Activated CD4-positive, CD25-positive, alpha-beta regulatory T cell (primary cell): ENCODE measurements at places on chromosomes 1 and 21.

DNA sequence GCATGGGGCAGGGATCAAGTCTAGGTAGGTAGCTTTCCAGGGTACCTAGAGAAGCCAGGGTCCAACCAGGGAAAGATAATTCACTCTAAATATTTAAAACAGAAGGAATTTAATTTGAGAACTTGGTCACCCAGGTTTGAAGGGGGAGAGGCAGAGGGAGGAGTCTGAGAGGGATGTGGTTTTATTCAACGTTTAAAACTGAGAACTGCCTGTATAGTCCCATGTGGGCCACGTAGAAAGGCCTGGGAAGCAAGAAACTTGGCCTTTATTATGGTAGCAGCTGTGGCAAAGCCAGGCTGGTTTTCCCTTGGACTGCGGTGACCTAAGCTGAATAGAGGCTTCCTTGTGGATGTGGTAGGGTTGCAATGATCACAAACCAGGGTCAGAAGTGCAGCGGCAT is 42.0 kb upstream of the DUSP10 start:
- no peak for DNase-seq

DNA sequence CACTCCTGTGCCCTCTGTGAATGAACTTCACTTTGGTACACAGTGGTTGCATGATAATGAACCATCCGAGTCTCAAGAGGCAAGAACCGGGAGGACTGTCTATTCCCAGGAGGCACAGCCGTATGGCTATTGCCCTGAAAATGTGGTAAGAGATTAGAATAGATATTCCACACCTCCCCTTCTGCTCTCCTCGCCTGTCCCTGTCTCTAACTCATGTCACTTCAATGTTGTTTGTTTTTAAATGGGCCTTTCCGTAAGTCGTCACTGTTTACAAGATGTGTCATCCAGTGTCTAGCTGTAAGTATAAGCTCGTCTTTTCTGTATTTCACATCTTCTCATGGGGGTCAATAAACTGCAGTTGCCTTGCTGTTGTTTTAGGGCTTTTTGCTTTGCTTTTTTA is 122.2 kb downstream of the PATJ start:
- no peak for DNase-seq

- DNase-seq: no peak
Measured at GRCh38 chr1:244326757-244327156, 125.0 kb downstream of the ADSS2 start.

- DNase-seq: no peak
Measured at GRCh38 chr1:41918450-41919043, at the start of gene HIVEP3. TSS of gene HIVEP3 (minus strand) at chr1:41918922.

DNA sequence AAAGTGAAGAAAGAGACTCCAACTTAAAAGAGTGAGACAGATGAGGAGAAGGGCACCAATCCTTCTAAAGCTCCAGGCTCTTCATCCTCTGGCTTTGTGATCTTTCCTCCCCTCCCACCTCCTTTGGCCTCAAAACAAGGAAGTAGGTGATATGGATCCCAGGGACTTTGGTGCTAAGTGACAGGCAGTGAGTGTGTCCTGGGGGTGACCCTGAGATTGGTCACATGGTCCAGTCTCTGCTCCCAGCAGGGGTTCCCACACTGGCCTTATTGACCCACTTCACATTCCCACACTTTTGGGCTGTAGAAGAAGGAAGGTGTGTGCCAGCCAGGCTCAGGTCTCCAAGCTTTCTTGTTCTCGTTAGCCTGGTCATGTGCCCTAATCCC is 401.2 kb upstream of the PROX1 start:
- DNase-seq: no peak

GRCh38 chr1:32361308-32361673 is 994 bp downstream of the FAM229A start:
- no peak for DNase-seq

DNA sequence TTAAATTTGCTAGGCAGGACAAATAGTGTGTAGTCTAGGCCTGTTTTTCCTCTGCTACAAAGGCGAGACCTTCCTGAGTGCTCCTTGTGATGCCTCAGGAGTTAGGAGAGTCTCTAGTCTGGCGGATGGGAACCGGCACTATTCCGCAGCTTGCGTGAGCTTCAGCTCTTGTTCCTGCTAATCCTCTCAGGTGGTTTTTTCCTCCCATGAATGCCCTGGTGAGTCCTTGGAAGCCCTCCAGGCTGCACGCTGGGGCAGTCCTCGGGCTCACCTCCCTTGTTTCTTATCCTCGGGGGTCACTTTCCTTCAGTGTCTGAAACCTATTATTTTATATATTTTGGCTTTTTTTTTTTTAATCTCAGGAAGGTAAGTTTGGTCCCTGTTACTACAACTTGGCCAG is 28.2 kb downstream of the UTS2 start:
- DNase-seq: no peak

DNA sequence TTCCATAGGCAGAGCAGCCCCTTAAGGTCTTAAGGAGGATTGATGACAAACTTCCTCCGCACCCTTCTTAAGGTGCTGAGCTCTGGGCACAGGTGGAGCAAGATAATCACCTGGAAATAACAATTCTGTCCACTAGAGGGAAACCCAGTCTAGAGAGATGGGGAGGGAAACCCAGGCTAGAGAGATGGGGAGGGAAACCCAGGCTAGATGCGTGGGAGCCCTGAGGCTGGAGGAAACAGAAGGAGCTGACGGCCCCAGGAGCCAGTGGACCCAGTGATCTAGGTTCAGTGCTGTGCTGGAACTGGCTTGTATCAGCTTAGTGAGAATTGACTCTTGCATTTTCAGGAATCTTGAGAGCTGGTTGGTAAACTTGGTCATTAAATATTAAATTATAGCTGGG is 17.8 kb upstream of the MYCL start:
- DNase-seq: no peak

DNA sequence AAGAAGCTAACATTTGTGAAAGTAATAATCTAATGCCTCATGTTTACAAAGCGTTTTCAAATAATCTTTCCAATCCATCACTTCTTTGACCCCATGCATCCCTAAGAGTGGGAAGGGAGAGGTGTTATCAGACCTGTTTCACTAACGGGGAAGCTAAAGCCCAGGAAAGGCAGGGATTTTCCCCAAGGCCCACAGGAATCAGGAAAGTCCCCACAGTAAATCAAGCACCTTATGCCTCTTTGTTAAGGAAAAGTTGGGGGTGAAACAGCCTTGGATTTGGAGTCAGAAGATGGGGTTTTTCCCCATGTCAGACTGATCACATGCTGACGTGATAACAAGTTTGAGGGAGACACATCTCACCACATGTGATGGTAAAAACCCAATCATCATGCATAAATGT is 20.0 kb upstream of the ANGPTL7 start:
- no peak for DNase-seq

GRCh38 chr1:165129568-165130164 is 226.8 kb downstream of the LMX1A start:
- DNase-seq: no peak

GRCh38 chr1:28974432-28974831 is 60.1 kb downstream of the EPB41 start:
- no peak for DNase-seq

GRCh38 chr1:78255383-78255782 is 209.6 kb downstream of the GIPC2 start:
- no peak for DNase-seq

DNA sequence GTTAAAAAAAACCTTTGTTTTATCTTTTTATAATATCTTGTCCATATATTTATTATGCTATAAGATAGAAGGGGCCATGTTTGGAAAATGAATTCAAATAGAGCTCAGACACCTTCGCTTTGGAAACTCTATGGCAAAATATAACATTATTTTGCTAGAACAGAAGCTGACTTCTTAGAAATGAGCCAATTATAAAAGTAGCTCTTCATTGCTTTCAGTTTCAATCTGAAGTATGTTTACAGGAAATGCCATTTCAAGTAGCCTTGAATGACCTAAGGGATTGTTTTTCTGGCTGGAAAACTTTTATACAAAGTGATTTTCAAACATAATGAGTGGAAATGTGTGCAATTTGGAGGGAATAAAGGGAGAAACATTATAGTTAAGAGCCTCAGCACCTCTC is 37.8 kb upstream of the GBP5 start:
- DNase-seq: no peak

GRCh38 chr1:156233426-156234127 is 8.4 kb upstream of the BGLAP start:
- no peak for DNase-seq

DNA sequence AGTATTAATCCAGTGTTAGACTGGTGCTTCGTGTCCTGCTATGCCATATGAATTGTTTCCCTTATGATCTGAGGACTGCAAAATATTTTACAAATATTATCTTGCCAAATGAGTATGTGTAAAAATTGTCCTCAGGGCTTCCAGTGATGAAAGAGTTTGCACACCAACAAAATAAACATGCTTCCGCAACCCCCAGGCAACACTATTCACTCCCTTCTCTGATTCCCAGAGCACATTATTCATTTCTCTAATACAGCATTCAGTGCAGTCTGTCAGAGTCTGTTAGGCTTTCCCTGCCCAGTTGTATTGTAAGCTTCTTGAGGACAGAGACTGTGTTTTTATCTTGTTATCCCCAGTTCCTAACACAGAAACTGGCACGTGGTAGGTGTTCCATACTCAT is 409.9 kb upstream of the C1orf87 start:
- no peak for DNase-seq

- no peak for DNase-seq
Measured at GRCh38 chr1:245209658-245210435, 55.1 kb downstream of the KIF26B start.

- DNase-seq: no peak
Measured at GRCh38 chr1:212737559-212737958, 37.9 kb upstream of the BATF3 start.

GRCh38 chr1:80367058-80367457 is 1360.5 kb upstream of the ADGRL4 start:
- DNase-seq: no peak

GRCh38 chr1:51253691-51254090 is 17.6 kb downstream of the RNF11 start:
- no peak for DNase-seq

- no peak for DNase-seq
Measured at GRCh38 chr1:87174724-87175245, 153.9 kb upstream of the LMO4 start.

- no peak for DNase-seq
Measured at GRCh38 chr1:28910379-28911115, 3.8 kb upstream of the EPB41 start.

DNA sequence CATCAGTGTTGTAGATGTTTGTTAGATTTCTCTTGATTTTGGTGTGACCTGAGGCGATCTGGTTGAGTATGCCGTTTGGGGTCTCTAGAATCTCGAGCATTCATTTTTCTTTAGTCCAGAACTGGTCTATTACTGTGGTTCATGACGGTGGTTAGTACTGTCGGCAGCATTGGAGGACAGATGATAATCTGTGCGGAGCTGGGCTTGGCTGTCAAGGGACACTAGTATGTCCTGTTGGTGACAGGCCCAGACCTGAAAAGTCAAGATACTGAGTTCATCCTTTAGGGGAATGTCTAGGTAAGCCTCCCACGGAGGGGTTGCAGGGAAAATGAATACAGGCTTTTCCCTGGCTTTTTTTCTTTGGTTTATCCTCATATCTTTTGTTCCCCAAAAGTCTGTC is 59.8 kb downstream of the PEX14 start:
- DNase-seq: no peak

GRCh38 chr1:112894561-112895011 is 61.4 kb downstream of the SLC16A1 start:
- DNase-seq: no peak

GRCh38 chr1:26922431-26922729 is 837 bp downstream of the NUDC start:
- DNase-seq: no peak

- no peak for DNase-seq
Measured at GRCh38 chr1:26483980-26484379, 11.7 kb downstream of the HMGN2 start.

DNA sequence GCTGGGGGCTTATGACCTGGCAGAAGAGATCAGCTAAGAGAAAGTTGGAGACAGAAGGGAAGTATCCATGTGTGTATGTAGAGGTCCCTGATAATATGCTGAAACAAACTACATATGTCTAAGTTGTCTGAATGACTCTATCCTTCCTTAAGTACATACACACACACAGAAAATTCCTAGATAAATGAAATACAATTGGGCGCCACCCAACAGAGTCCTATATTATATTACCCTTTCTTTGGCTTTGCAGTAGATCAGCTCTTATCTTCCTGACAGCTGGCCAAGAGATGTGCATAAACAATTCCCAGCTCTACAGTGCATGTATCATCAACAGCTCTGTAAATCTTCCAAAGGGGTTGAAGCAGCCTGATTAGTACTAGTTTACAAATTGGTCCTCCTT is 40.1 kb downstream of the SORT1 start:
- no peak for DNase-seq

- no peak for DNase-seq
Measured at GRCh38 chr1:190904091-190904695, 426.5 kb upstream of the BRINP3 start.

DNA sequence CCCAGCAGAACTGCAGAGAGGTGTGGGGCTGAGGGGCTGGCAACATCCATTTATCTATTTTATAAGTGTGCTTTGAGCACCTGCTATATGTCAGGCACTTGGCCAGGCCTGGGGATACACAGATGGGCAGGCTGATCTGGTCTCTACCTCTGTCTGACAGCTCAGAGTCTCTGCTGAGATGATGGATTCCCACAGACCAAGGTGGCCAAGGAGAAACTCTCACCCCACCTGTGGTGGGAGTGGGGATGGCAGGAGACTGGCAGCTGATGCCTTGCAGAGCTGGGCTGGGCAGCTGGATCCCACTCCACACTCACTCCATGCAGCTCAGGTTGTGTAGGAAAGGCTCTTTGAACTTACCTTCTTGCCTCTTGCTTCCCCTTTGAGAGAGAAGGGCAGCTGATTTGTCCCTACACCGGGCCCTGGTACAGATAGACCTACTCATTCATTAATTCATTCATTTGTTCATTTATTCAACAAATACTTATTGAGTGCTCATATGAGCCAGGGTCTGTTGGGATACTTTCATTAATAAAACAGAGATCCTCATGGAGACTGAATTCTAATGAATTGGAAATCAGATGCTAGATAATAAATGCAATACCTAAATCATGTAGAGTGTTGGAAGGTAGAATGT is 9.0 kb downstream of the ADORA1 start:
- DNase-seq: no peak

DNA sequence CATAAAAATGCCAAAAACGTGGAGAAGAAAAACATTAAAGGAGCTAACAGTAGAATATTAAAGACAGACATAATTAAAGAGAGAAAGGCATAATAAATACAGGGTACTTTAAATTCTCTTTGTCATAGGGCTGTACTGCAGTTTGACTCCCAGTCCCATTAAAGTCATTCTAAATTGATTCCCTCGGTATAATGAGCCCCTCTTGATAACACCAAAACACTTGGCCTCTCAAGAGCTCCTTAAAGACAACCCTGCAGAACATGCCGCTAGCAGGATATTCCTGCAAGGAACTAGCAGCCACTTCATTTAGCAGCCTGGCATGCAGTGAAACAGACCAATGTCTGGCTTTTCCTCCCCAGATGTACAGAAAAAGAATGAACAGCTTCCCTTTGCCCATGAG is 273.8 kb upstream of the ESRRG start:
- no peak for DNase-seq

- DNase-seq: no peak
Measured at GRCh38 chr1:110008971-110009565, 24.5 kb downstream of the AHCYL1 start.

GRCh38 chr1:226350519-226350865 is 41.5 kb upstream of the LIN9 start:
- no peak for DNase-seq
